Activated CD4-positive, alpha-beta memory T cell treated with anti-CD3 and anti-CD28 coated beads, Interleukin-2, amount 10 ng/mL, durations not matched to agents 7 days and 5 days (primary cell): ENCODE measurements at places on chromosomes 12 and 14.

DNA sequence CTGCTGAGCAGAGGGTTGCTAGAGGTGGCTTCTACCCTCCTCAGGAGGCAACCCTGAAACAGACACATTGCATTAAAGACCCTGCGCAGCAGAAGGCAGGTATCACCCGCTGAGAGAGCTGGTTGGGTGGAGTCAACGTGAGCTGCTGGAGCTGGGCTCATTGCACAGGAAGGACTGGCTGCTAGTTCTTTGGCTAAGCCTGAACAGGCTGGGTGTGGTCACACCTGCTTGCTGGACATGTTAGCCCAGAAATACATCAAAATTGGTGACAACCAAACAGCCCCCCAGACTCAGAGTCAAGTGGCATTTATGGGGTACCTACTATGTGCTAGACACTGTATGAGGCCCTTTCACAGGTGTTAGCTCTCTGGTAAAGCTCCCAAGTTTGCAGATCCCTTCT lies 33.8 kb upstream of the IRF2BPL start:
- DNase-seq: no peak

- DNase-seq: no peak
Measured at GRCh38 chr12:45966486-45966885, 23.9 kb downstream of the SCAF11 start.

GRCh38 chr12:25734529-25735180 lies 181.6 kb upstream of the LMNTD1 start:
- no peak for DNase-seq

- no peak for DNase-seq
Measured at GRCh38 chr12:86186449-86186848, 69.7 kb downstream of the MGAT4C start.

DNA sequence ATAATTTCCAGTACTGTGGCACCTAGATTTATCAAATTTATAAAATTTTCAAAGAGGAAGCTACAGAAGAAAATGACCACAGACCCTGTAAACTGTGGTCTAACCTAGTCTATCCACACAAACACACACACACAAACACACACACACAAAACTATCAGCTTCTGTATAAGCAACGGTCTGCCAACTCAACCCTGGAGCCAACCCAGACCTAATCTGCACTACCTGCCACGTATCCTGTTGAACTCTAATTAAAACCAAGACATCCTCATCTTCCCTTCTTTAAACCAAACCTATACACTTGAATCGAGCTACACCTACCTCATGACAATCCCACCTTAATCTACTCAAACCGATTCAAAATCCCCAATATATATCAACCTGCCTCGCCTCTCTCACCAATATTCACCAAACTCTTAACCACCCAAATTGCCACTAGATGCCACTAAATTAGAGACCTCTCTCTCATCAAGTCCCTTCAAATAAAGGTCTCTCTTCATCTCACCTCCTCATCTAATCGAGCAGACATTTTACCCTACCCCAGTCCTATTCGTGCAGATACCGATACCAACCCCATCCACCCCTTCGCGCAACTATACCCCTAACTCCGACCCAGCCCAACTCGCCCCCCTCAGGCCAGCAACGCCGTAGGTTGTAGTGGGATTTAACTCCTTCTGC lies 808 bp downstream of the ACIN1 start:
- no peak for DNase-seq

DNA sequence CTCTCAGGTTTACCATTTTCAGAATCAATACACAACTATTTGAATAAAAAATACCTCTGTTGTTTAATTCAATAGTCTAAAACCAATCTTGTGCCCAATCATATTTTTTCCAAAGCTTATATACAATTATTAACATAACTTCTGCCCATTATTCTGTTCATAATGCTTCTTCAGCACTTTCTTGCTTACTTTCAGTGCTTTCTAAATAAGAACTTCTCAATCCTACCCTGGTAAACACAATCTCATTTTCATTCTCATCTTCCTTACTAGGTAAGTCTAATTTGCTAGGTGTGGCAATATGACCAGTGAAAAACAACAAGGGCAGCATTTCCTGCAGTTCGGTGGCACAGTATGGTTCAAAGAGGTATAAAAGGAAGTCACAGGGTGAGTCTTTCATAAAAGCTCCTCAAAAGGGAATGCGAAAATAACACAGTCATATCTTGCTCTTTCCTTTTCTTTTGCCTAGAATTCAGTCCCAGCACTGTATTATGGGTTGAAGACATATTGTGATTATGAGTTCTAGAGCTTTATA lies 103.5 kb downstream of the FOXG1 start:
- DNase-seq: no peak

- no peak for DNase-seq
Measured at GRCh38 chr12:6090803-6091202, 33.7 kb downstream of the VWF start.

GRCh38 chr14:61444215-61444768 lies 122.9 kb downstream of the PRKCH start:
- DNase-seq: peak; percentile 87

DNA sequence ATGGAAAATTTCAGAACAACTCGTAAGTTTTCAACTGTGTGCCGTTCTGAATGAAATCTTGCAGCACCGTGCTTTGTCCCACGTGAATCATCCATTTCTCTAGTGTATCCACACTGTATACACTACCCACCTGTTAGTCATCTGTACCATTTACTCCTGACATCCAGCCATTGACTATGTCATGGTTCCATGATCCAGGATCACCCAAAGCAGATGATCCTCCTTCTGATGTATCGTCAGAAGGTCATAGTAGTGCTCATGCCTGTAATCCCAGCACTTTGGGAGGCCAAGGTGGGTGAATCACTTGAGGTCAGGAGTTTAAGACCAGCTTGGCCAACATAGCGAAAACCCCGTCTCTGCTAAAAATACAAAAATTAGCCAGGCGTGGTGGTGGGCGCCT lies 122.9 kb downstream of the PPHLN1 start:
- DNase-seq: no peak

GRCh38 chr12:108162207-108162606 lies 33.1 kb downstream of the WSCD2 start:
- no peak for DNase-seq

- no peak for DNase-seq
Measured at GRCh38 chr12:27436029-27436428, 10.5 kb upstream of the SMCO2 start.

- peak; percentile 42 for DNase-seq
Measured at GRCh38 chr12:47941871-47942613, 21.4 kb upstream of the TMEM106C start.

- no peak for DNase-seq
Measured at GRCh38 chr14:53304726-53305381, 151.7 kb upstream of the DDHD1 start.

DNA sequence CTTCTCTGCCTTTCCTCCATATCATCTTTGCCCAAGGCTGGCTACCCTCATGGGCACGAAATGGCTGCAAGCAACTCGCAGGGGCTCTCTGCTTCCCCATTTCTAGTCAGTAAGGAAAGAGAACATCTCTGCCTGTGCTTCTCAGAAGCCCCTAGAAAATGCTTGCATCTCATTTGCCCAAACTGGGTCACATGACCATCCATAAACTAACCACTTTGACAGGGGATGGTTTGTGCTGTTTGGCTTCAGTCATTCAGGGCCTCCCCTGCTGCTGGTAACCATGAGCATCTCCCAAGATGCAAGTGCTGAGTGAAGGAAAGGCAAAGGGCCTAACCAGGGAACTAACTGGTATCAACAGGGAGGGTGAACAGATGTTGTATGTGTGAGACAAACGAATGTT lies 91.1 kb downstream of the CCDC60 start:
- no peak for DNase-seq

GRCh38 chr14:53193193-53193592 lies 40.1 kb upstream of the DDHD1 start:
- no peak for DNase-seq

DNA sequence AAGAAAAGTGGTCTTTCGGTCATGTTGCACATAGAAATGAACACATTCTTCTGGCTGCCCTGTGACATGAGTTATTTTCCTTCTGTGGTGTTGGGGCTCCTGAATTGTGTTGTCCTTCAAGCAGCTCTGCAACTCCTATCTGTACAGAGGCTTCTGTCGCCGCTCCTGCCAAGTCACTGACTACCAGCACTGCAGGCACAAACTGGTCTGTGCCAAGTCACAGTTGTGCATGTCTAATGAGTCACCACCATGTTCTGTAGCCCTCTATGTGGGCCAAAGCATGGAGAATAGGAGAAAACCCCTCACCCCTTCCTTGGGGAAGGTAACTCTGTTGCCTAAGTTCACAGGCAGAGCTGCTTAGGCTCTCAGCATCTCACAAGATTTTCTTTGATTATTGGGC lies 283.3 kb downstream of the RPL10L start:
- no peak for DNase-seq

DNA sequence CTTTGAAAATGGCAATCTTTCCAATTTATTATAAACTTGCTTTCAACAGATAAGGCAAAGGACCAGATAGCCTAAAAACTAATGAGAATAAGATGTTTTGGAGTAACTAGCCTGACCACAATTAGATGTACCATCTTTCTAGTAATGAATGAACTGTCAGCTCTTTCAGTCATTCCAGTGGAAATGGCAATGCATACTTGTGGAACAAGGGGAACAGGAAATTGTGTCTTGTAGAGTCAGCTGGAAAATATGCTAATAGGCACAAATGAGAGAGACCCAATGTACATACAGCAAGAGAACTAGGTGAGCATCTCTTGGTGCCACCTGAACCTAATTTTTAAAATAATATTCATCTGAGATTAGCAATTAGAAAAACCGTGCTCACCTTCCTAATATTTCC lies 76.1 kb upstream of the GPHB5 start:
- DNase-seq: no peak
